ENCODE measurements at places on chromosomes 7 and 10. TPM values are rescaled to one million over a fixed set of nuclear protein-coding genes. Genes with fewer than 3 reads are reported as not detected.

TMEM270 gene
- total RNA-seq: not detected

- H3K4me1 ChIP-seq: peaks cover 71% of the 10 kb centered on the region
- peak overlapping the region; percentile 97 for H3K27ac ChIP-seq
- DNase-seq: peak; percentile 93
- peak overlapping the region; percentile 12 for H3K4me3 ChIP-seq
- no peaks in the 10 kb centered on the region for H3K27me3 ChIP-seq
- peaks cover 19% of the 10 kb centered on the region for H3K36me3 ChIP-seq
Observed at GRCh38 chr10:122140941-122141623, 130.0 kb upstream of the BTBD16 start.

GRCh38 chr10:44697116-44697515 is 214.0 kb upstream of the TMEM72 start:
- no peak overlapping the region for H3K4me3 ChIP-seq
- H3K27ac ChIP-seq: peak overlapping the region; percentile 85
- H3K4me1 ChIP-seq: peaks cover 18% of the 10 kb centered on the region
- no peaks in the 10 kb centered on the region for H3K27me3 ChIP-seq

DNA sequence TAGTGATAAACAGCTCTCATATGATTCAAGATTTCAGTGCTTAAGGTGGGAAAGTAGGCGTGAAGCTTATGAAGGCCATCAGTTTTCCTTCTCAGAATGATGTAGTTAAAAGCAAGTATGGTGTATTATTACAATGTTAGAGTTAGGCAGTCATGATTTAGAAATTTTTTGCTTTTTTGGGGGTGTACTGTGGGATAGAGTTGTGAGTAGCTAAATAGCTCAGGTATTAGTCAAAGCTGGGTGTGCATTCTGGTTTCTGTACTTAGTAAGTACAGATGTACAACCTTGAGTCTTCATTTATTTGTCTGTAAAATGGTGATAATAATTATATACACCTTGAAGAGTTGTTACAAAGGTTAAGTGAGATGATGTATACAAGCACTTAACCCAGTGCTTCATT is 52.2 kb downstream of the R3HCC1L start:
- no peak for DNase-seq
- peaks cover 43% of the 10 kb centered on the region for H3K36me3 ChIP-seq
- no peaks in the 10 kb centered on the region for H3K4me1 ChIP-seq
- H3K27ac ChIP-seq: no peak overlapping the region
- H3K4me3 ChIP-seq: no peak overlapping the region
- no peaks in the 10 kb centered on the region for H3K27me3 ChIP-seq

All from osteocyte (in vitro differentiated cells).